Inflammatory macrophage treated with lipopolysaccharide for 1 hour (primary cell): ENCODE measurements at places on chromosomes 2 and 18.

- peak; percentile 52 for DNase-seq
Observed at GRCh38 chr18:79507546-79508480, 112.1 kb downstream of the NFATC1 start.

GRCh38 chr18:48937869-48938750 lies 12.7 kb downstream of the SMAD7 start:
- DNase-seq = no peak

DNA sequence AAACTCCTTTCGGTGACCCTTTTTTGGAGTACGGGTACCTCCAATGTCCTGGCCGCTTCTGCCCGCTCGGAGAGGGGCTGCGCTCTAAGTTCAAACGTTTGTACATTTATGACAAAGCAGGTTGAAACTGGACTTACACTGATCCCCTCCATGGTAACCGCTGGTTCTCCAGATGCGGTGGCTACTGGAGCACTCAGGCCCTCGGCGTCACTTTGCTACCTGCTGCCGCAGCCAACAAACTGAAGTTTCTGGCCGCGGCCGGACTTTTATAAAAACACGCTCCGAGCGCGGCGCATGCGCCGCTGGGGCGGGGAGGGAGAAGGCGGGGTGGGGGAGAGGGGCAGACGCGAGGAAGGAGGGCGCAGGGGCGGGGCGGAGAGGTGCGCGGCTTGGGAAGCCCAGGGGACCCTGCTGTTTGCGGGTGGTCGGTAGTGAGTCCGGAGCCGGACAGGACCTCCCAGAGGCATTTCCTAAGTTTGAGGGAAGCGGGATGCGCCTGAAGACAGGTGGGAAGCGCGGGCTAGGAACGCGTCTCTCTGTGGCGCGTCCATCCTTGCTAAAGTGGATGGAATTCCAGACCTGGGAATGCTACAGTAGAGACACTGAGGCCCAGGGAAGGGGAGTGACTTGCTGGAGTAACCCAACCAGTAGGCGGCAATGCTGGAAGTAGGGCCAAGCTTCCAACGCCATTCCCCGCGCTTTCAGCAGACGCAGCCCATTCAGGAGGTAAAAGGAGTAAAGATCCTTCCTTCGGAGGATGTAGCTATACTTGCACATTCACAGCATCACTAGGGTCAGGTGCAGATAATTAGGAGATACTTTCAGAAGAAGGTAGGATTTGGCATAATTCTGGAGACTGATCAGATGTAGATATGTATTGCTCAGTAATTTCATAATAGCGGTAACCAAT lies at the start of gene CXCR4:
Gene CXCR4, minus strand, starts transcription at position 241 of the 910 bp plus-strand sequence. Its CDS starts 89 bp downstream, at position 152.
- peak; percentile 64 for DNase-seq

DNA sequence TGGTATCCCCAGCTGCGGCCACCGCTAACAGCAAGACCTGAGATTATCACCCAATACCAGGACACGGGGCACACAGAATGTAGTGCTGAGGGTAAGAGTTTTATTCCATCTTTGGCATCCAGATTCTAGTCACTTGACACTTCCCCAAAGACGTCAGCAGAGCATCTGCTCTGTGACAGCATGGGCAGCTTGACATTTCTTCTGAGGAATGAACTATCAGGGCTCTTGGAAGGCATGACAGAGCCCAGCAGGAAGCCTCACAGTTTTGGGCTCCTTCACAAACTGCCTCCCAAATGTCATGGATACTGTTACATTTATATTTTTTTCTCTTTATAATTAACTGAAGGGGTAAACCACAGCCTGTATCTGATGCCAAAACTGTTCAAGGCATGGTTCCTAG lies 1010.7 kb downstream of the TDRD15 start:
- DNase-seq = no peak

DNA sequence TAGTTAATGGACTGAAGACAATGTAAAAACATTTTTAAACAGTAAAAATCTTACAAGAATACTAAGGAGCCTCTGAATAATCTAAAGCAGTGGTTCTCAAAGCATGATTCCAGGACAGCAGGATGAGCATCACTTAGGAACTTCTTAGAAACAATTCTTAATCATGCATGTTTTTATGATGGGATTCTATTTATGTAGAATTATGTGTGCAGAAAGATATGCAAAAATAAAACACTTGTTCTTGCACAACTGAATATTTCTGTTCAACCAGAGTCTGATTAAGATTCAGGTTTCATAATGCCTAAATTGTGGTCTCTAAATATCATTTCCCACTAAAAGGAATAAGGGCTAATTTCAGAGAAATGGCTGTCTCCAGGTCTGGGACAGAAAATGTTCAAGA lies 69.2 kb upstream of the MTIF2 start:
- no peak for DNase-seq

- DNase-seq = no peak
Observed at GRCh38 chr2:127420039-127420864, 2.0 kb downstream of the PROC start.

GRCh38 chr2:70258532-70258875 lies 567 bp downstream of the PCYOX1 start:
- no peak for DNase-seq

DNA sequence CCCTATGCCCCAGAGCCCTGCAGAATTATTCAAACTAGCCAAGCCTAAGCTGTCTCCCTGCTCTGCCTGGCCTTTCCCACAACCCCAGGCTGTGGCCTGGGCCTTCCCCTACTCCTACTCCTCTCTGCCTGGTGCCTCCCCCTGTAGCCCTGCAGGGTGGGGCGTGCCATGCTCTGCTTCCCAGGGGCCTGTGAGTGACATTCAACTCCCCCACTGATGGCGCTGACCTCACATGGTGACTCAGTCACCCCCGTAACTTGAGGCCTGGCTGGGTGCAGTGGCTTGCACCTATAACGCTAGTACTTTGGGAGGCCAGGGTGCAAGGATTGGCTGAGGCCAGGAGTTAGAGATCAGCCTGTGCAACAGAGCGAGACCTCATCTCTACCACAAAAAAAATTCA lies 60.6 kb downstream of the KIF1A start:
- peak; percentile 46 for DNase-seq

- no peak for DNase-seq
Observed at GRCh38 chr2:187051350-187051749, 202.4 kb upstream of the ZSWIM2 start.

GRCh38 chr2:165440367-165440766 lies 29.1 kb upstream of the CSRNP3 start:
- no peak for DNase-seq

DNA sequence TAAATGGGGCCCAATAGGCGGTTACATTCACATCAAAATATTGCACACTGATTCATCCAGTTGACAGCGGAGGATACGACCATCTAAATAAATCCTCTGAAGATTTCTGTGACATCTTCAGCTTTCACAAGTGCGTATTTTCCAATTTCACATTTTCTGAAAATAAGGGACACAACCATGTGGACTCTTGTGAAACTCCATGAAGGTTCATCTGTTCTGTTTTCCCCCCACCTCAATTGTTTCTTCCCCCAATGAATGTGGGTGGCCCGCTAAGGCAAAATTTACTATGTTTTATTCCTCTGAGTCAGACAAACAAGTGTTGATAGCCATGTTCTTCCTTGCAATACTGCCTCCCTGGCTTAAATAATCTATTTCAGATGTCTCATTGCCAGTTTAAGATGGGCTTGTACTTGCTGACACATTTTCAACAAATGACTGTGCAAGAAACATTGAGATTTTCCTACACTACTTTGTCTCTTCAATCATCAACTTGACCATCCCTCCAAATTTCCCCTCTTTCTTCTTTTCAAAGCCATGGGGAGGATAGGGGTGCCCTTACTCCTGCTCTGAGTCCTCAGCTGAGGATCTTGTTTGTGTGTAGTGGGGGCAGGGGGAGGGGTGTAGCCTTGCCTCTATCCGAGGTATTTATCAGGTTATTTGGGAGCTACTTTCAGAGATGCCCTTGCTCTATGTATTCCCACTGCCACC lies 78.2 kb downstream of the BCL11A start:
- peak; percentile 72 for DNase-seq

DNA sequence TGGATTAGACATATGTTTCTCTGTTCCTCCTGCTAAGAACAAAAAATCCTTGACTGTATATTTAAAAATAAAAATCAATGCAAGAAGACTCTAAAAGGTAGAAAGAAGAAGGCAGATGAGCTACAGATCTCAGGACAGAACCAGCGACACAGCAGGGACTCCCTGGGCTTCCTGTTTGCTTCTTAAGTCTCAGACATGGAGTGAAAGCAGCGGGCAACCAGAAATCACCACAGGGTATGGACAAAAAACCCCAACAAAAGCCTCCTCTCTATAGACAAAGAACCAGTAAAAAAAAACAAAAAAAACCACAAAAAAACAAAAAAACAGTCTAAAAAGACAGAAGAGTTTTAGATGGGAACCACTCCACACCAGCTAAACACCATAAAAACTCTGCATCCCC lies 971.0 kb upstream of the GYPC start:
- DNase-seq = no peak

DNA sequence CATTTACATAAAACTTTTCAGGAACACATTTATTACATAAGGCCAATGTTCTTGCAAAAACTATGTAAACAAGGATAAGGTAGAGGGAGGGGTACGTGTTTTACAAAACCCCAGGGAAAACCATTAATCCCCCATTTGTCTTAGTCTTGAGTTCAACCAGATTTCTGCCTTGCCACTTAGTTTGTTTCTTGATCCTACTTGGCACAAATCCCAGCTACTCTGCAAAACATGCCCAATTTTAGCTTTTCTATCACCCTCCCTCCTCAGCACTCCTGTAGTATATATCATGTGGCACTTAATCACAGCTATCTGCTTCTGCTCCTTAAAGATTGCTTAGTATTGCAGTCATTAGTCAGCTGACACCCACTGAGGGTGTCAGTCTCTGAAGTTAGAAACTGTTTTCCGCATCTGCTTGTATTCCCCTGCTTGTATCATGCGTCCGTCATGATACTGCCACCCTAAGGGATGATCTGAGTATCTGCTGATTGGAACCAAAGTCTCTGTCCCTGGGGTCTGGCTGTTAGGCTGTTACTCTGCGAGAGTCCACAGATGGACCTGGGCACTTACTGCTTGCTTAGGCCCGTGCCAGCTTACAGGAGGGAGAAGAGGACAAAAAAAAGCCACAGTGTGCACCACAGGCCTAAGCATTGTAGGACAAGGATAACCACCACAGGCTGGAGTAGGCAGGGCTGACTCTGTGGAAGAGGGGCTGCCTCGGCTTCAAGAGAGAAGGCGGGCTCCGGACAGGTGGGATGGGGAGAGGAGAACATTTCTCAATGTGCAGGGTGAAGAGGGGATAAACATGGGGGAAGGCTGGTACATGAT lies 82.2 kb downstream of the EPAS1 start:
- DNase-seq = peak; percentile 84

GRCh38 chr18:57389271-57389670 lies 36.9 kb downstream of the ST8SIA3 start:
- no peak for DNase-seq

GRCh38 chr18:61187971-61188370 lies 145.3 kb upstream of the CDH20 start:
- no peak for DNase-seq
